ENCODE measurements at places on chromosomes 16 and 17.

DNA sequence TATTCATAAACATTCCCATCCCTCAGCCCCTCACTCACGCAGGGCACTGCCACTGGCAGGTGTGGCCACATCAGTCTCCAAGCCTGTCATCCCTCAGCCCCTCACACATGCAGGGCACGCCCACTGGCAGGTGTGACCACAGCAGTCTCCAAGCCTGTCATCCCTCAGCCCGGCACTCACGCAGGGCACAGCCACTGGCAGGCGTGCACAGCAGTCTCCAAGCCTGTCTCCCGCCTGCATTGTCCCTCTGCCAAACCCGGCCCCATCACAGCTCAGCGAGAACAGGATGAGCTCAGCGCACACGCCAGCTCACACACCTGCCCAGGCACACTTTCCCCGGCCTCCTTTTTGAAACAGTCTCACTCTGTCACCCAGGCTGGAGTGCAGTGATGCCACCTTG is 11.4 kb upstream of the KREMEN2 start:
- no peak for DNase-seq

- peak; percentile 73 for DNase-seq
These were observed 61.8 kb downstream of the DNAH3 start for GRCh38 chr16:21088646-21089538.

DNA sequence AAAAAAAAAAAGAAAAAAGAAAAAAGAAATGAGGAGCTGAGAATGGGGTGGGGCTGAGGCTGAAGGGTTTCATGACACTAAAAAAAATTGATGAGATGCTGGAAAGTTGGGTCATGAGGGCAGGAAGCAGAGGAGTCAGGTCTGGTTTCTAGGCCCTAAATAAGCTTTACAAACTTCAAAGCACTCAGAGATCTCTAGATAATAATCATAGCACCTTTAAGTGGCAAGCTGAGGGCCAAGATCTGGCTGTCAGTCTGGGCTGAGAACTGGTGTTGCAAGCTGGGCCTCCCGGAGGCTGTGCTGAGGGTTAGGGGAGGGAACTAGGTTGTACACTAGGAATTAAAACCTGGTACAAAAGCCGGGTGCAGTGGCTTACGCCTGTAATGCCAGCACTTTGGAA is 6.4 kb downstream of the ZNF764 start:
- DNase-seq: no peak

GRCh38 chr17:4679658-4680057 is 24.3 kb downstream of the PELP1 start:
- peak; percentile 50 for DNase-seq

GRCh38 chr17:66365903-66366302 is 63.5 kb downstream of the PRKCA start:
- no peak for DNase-seq

DNA sequence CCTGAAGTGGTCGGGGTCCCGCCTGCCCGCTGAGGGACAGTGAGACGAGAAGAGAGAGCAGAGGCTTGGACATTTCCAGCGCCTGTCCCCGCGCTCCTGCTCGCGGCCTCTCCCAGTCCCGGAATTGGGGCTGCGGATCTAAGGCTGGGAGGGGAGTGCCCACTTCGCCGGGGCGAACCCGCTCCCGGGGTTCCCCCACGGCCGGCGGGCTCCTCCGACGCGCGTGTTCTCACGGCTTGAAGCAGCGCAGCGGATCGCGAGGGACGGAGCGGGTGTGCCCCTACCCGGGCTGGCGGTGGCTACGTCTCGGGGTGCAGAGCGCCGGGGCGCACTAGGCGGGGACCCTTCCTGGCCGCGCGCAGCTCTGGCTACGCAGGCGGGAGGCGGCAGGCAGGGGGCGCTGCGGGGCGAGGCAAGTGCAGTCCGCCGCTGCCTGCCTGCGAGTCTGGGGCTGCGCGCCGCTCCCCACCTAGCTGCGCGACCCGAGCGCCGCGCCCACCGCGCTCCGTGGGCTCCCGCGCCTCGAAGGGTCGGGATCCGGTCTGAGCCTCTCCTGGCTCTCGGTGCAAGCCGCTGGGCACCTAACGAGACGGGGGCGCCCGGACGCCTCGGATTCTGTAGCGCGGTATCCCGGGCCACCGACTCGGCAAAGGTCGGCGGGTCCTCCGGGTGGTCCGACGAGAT is 1.2 kb downstream of the NGFR start:
- peak; percentile 37 for DNase-seq

DNA sequence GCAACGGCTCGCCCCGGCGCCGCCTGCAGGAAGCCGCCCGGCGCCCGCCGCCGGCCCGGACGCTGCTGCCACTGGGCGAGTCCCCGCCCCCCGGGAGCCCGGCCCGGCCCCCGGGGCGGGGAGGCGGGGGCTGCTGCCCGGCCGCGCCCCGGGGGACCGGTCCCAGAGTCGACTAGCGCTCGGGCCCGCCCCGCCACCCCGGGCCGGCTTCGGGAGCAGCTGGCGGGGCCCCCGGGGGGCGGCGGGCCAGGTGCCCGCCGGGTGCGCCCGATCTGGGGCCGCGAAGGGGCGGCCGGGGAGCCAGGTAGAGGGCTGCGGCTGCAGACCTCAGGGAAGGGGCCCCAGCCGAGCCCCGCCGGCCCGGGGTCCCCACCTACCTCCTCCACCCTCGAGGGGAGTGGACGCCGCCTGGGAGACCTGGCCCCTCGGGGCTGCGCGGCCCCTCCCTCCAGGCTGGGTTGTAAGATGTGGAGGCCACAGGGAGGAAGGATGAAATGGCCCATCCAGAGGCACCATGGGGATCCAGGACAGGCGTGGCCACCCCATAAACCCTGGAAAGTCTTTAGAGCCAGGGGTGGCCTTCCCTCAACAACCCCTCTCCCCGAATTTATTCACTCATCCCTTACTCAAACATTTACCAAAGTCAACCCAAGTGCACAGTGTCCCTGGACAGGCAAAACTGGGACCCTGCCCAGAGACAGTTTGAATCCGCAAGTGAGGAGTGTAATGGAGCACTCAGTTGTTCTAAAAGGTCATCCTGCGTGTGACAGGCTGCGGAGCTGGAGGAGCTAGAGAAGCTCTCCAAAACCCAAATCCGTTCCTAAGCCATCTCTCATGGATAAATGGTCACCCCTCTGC is at the start of gene CDYL2:
Gene CDYL2 (minus strand): TSS at position 73 of the 858 bp plus-strand sequence. CDS start 425 bp downstream, outside the sequence.
- DNase-seq: no peak

DNA sequence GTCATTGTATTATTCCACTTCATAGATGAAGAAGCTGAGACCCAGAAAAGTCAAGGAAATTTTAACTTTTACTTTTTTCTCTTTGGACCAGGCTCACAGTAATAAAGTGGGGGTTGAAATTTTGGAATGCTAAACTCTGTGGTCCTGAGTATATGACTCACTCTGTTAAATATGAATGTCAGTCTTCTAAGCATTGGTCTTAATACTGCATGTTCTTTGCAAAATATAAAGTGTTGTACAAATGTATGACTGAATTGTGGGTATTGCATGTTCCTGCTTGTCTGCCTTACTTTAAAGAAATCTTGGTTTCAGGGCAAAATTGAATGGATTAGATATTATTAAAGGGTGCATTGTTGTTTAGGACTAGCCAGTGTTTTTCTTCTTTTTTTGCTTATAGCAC is 950.8 kb upstream of the GOT2 start:
- no peak for DNase-seq
